Brain (organoid and tissue), 16 donors: ENCODE measurements at places on chromosomes 7 and 10. TPM values are rescaled to one million over a fixed set of nuclear protein-coding genes. Genes with fewer than 3 reads are reported as not detected.

DNA sequence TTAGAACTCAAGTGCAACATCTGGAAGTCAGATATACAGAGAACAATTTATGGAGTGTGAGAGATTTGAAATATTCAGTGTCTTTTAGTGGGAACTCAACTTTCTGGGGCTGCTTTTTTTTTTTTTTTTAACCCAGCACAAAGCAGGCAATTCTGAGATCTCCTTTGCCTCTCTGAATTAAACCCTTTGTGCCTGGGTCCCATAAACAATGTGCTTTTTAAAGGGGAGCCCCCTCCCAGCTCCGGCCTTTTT lies 146.8 kb downstream of the CELF2 start:
- DNase-seq = no peak

DNA sequence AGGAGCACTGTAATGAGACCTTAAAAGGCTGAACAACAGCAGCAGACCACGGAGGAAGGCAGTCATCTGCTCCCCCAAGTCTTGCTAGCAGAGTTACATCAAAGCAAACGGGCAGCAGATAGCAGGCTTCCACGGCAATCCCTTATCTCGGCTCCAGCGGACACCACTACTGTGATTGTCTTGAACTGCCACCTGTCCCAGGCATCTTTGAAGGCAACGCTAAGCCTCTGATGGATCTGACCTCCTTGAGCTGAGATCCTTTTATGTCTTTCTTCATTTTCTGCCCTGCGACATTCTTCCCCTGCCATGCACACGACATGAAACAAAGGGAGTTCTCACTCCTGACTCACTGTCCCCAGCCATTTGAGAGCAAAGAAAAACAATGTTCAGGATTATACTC lies 111.7 kb downstream of the GLI3 start:
- no peak for DNase-seq

GRCh38 chr10:102399217-102400021 lies 3.9 kb downstream of the NFKB2 start:
- peak; percentile 92 for DNase-seq

DNA sequence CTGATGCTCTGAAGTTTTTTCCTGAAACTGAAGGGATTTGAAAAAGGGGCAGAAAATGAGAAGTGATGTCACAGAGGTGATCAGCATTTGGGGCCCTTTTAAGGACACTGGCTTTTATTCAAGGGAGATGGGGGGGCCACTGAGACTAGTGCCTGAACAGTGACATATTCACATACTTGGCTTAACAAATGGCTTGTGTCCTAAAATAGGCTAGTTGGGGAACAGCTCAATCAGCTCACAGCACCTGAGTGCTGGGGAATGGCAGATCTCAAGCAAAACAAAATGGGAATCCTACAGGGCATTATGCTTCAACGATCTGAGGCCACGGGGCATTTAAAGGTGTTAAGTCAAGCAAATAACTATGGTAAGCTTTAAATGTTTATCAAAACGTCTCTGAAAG lies 90.1 kb downstream of the UBE2H start:
- no peak for DNase-seq

DNA sequence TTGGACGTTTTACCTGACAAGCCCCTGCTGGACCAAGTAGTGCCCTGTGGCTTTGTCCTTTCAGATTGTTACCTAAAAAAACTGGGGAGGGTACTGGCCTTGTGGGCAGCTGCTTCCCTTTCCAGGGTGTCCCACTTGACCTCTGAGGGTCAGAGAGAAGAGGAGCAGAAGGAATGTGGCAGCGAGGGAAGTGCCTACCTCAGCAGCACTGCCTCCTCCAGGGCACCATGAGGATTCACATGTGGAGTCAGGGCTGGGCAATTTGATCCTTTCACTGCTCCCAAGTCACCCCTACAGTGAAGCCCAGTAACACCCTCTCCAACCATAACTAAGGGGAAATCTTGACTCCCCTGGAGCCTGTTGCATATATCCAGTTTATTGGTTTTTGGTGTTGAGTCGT lies 64.6 kb downstream of the ITGB1 start:
- no peak for DNase-seq

DNA sequence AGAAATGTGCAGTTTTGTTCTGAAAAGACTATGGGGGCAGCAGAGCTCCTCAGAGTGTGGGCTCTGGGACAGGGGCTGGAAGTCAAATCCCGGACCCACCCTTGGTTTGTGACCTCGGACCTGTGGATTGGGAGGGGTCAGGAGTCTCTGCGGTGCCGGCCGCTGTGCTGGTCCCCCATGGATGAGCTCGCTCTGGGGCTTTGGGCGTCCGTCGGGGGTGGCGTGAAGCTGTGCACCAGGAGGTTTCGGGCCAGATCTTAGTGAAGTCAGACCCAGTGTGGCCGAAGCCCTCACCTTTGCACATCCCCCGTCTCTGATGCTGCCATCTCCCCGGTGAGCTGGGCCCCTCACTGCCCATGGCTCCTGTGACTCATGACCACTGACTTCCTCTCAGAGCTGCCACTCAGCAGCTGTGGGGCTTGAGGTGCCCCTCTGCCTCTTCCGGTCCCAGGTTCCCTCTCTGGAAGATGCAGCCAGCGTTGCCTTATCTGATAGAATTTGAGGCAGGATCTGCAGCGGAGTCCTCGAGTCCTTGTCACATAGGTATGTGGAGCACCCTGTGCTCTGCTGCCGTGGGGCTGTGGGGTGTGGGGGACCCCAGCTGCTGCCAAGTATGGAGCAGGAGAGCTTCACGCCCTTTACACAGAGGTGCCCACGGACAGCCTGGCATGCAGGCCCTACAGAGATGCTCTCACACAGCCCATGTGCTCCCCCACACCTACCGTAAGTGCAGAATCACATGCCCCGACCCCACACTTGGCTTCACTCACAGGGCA lies 11.4 kb upstream of the SCART1 start:
- no peak for DNase-seq

GRCh38 chr10:82208726-82209125 lies 333.7 kb downstream of the NRG3 start:
- peak; percentile 54 for DNase-seq

GRCh38 chr7:69374044-69374425 lies 224.2 kb upstream of the AUTS2 start:
- DNase-seq = peak; percentile 9

- DNase-seq = no peak
These were observed 497.9 kb upstream of the GALNT17 start for GRCh38 chr7:70634071-70634470.

DNA sequence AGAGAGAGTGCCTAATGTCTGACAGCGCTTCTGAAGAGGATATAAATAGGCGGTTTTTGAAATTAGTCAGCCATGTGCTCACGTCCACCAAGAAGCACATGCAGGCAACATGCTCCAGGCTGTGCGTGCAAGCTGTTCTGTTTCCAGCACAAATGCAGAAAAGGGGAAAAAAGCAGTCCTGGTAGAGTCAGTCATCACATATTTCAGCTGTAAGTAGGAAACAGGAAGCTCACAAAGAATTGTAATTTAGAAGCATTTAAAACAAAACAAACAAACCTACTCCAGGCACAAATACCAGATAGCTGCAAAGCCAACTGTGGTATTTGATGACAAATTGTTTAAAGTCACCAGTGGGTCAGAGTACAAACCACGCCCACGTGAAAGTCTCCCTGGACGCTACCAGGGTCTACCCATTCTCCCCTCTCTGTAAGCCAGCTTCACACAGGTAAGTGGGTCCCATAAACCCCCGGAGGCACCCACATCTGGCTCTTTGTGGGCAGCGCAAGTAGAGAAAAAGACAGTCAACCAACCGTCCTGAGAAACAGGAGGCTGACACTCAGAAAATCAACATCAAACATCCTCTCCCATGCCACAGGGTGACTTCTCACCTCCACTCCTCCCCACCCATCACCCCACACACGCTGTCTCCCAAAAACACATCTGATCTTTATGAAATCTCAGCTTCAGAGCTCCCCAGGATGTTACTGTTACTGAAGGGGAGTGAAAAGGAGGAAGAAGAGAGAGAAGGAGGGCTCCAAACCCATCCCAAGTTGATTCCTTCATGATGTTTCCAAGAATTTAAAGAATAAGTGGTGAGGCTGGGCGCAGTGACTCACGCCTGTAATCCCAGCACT lies 186.4 kb downstream of the FAM107B start:
- peak; percentile 97 for DNase-seq

DNA sequence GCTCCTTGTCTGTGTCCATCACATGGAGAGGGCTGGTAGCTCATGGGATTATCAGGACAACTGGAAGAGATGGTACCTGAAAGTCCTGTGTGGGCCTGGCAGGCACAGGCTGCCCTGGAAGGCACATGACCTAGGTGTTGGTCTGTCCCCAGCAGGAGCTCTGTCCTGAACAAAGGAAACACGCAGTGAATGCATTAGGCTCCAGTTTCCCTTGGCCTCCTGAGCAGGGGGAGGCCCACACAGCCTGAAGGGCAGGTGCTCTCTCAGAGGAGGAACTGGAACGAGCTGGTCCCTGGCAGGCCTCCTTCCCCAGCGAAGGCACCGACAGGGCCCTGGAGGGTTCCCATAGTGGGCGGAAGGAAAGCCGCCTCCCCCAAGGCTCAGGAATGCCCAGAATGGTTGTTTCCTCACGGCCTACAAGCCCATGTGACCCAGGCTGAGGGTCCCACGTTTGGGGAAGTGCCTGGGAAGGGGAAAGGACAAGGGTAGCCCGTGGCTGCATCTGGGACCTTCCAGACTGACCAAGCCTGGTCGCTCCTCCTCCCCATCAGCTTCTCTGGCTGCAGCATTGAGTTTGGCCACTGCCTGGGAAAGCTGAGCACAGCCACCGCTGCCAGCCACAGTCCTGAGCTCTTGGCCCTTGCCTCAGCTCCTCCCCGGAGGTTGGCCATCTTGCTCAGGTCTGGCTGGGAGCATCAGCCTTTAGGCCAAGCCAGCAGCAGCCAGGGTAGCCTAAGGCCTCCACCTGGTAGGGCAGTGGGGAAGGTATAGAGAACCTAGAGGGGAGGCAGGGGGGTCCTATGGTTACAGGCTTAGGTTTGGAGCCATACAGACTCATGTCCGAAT lies 21.8 kb downstream of the CXCL12 start:
- no peak for DNase-seq

DNA sequence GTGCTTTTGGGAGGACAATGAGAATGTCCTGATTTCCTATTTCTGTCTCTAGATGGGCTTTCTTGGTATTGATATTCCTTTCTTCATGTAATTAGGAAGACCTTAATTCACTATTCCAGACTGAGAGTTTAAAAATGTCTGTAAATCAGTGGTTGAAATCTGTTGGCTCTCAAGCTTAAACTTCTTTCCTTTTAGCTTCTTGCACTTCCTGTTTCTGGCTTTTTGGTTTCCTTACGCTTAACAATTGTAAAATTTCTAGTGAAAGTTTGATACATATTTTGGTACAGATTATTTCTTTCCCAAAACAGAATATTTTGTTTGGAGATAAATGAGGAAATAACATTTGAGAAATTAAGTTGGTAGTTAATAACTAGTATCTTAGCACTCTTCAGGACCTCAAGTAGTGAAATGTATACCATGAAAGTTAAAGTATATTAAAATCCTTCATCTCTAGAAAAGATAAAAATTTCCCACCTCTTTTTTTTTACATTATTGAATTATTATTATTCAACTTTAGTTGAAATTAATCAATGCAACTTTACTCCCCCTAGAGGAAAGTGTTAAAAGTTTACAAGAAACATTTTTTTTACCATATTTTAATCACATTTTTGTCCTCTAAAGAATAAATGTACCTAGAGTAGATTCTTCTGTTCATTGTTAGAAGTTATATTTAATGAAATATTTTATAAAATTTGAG lies 137.2 kb downstream of the PHTF2 start:
- DNase-seq = no peak

DNA sequence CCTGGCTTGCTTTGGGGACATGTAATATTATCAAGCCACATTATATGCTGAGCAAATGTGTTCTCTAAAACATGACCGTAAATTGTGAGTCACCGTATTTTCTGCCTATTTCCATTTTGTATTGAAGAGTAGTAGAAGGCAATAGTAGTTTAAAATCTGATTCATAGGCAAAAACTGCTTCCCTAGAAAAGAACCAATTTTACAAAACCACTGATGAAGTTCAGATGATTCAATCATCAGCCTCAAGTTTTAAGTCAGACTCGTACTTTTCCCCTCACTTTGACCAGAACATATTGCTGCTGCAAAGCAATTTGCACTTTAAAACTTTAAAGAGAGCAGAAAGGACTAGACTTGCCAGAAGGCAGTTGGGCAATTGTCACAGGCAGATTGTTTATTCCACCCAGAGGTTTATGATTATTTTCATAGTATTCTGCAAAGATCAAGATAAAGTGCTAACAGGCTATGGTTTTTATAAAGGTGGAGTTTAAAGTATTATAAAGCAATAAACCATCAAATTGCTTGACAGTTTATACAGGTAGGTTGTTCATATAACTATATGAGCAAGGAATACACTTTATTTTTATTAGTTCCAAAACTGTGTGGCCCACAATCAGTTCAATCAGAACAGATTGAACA lies 168.2 kb downstream of the ETV1 start:
- no peak for DNase-seq

GRCh38 chr7:92421676-92422435 lies 25.4 kb upstream of the GATAD1 start:
- DNase-seq = no peak

GRCh38 chr7:25803117-25803887 lies 348.7 kb upstream of the NFE2L3 start:
- DNase-seq = no peak

- no peak for DNase-seq
These were observed 7.8 kb downstream of the MEOX2 start for GRCh38 chr7:15678653-15679052.

- DNase-seq = no peak
These were observed 3.6 kb upstream of the CDH23 start for GRCh38 chr10:71392791-71393781.

- DNase-seq = peak; percentile 71
These were observed 16.9 kb downstream of the PCGF6 start for GRCh38 chr10:103333934-103334520.

GRCh38 chr7:1502845-1503244 lies 1.3 kb downstream of the INTS1 start:
- no peak for DNase-seq

DNA sequence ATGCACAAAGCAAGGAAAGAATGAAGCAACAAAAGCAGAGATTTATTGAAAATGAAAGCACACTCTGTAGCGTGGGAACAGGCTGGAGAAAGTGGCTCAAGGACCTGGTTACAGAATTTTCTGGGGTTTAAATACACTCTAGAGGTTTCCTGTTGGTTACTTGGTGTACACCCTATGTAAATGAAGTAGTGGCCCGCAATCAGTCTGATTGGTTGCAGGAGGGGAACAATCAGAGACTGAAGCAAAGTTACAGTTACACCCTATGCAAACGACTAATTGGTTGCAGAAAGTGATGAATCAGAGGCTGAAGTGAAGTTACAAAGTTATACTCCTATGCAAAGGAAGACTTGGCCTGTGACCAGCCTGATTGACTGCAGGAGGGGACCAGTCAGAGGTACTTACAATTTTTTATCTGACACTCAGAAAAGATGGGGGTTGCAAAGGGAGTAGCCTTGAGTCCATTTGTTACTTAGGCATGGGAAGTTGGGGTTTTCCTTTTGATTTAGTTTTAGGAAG lies 3.6 kb upstream of the MTPN start:
- DNase-seq = no peak

FGL2 gene
- polyA plus RNA-seq = 0.85 TPM

MALRD1 gene
- 0.24 TPM for polyA plus RNA-seq

CRHR2 gene
- 0.49 TPM for polyA plus RNA-seq

SP8 gene
- polyA plus RNA-seq = 1.2 TPM

CTNNA3 gene
- 3.8 TPM for polyA plus RNA-seq

NKX1-2 gene
- 0.08 TPM for polyA plus RNA-seq

ATRNL1 gene
- 3.9 TPM for polyA plus RNA-seq

RBM20 gene
- 0.17 TPM for polyA plus RNA-seq

FKBP6 gene
- not detected for polyA plus RNA-seq

MYOZ1 gene
- 3.6 TPM for polyA plus RNA-seq

GIMAP4 gene
- polyA plus RNA-seq = 8.7 TPM

DLX6 gene
- polyA plus RNA-seq = 5.5 TPM

ZNF488 gene
- polyA plus RNA-seq = 22.1 TPM

C10orf67 gene
- 0.27 TPM for polyA plus RNA-seq
